ENCODE measurements at places on chromosomes 12 and 14.
A peak's percentile ranks its signal among the peaks of the same experiment; 100 is the strongest.

- DNase-seq = no peak
Measured at GRCh38 chr14:23347406-23348296, 5.0 kb downstream of the SLC22A17 start.

- no peak for DNase-seq
Measured at GRCh38 chr12:5492562-5492961, 60.7 kb downstream of the NTF3 start.

GRCh38 chr12:55972042-55972441 is 1.8 kb upstream of the RAB5B start:
- no peak for DNase-seq

DNA sequence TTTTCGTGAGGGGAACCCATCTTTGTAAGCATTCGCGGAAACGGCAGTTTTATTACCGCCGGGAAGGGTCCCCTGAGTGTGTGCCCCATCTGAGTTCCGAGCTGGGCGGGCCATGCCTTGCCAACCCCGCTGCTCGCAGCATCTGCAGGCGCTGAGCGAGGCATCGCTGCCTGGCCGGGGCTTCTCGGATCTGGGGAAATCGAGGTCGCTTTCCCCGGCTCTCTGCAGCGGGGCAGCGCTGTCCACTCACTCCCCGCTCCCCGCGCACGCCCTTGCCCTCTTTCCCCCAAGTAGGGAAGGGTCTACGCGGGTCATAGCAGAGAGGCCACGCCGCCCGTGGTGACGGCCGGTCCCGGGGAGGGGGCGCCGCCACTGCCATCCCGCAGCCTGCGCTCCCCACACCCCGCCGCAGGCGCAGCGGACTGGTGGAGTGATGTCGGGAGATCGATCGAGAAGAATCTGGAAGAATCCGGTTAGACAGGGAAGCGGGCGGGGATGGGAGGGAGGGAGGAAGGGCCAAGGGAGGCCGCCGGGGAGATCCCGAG is 507 bp upstream of the FKBP4 start:
- DNase-seq = peak; percentile 36

DNA sequence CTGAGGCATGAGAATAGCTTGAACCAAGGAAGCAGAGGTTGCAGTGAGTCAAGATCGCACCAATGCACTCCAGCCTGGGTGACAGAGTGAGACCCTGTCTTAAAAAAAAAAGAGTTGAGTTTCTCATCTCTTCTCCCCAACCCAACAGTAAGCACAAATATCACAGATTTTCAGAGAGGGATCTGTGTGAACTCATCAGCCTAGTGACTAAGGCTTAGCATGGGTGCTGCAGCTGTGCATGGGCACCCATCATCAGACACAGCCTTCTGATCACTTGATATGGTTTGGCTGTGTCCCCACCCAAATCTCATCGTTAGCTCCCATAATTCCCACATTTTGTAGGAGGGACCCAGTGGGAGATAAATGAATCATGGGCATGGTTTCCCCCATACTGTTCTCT is 298.9 kb downstream of the PCNX1 start:
- DNase-seq = no peak

- no peak for DNase-seq
Measured at GRCh38 chr12:109621211-109621694, 47.7 kb downstream of the MVK start.

DNA sequence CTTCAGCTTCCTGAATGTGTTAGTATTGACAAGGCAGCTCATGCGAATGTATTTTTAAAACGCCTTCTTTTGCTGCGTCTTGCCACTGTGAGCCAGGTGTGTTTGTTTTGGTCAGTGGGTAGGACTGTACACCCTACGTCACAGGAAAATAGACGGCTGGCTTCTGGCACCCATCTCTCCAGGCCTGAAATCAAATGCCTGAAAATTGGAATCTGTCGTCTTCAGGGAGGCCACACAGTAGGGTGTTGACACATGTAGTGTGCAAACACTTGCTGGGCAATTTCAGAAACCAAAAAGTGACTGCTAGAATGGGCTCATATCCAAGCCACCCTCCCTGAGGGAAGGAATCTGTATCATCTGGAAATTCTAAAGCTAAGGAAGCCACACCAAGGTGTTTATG is 209.3 kb downstream of the TTC8 start:
- DNase-seq = no peak

DNA sequence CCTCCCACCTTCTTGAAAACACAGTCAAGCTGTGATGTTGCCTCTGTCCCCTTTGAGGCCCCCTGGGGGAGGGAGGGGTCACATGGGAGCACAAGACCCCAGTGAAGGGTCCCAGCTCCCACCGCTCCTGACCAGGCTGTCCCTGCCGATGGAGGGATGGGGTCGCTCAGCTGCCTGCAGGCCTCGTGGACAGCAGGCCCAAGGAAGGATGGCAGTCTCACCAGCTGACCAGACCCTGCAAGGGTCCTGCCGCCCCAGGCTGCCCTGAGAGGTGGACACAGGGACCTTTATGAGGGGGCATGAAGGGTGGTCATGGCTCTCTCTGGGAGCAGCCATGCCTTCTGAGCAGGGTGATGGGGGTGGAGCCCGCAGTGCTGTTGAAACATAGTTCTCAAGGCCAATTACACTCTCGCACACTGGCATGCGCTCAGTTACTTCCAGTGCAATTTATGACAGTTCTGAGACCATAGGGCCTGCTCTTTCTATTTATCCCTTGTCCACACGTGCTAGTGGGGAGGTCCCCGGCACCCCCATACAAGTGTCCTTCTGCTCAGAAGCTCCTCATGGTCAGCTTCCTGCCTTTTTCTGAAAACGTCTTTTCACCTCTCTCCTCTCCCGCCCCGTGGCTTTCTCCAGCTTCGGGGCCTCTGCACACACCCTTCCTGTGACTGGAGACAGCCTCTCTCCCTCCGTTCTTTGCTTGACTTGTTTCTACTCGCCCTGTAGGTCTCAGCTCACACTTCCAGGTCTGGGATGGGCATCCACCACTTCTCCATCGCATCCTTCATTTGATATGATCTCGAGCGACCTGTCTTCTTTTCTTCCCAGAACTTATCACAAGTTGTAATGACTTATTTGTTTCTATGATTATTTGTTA is 313.1 kb downstream of the ADGRD1 start:
- no peak for DNase-seq

- DNase-seq = no peak
Measured at GRCh38 chr14:20440882-20441281, 4.9 kb upstream of the KLHL33 start.

GRCh38 chr12:3145033-3145432 is 67.9 kb downstream of the TSPAN9 start:
- no peak for DNase-seq

DNA sequence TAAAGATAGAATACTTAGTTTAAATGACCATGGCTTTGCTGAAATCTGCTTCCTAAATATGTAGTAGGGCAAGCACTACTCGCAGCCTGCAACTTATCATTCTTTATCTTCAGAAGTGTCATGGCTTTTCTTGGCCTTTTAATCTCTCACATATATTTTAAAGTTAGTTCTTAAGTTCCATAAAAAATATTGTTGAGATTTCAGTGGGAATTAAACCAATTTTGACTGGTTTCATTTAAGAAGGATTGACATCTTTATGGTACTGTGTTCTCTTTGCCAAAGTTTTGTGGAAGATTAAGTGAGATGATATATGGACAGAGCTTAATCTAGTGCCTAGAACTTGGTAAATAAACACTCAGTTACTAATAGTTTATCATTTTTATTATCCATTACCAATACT is 56.7 kb downstream of the KIAA0586 start:
- no peak for DNase-seq

DNA sequence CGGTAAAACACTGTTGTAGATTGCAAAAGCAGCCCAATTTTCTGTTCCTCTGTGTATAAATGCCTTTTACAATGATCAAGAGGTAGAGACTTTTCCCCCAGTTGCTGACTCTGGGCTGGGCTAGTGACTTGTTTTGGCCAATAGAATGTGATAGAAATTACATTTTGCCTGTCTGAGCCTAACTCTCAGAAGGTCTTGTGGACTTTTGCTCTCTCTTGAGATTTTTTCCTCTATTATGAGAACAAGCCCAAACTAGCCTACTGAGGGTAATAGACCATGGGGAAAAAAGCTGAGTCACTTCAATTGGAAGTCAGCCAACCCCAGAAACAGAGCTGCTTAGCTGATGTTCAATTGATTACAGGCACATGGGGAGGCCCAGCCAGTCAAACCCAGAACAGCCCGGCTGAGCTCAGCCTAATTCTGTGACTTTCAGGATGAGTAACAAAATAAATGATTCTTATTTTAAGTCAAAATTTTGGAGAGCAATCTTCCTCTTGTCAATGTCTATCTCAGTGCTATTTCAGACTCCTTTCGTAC is 61.4 kb downstream of the MYF5 start:
- no peak for DNase-seq

- no peak for DNase-seq
Measured at GRCh38 chr14:24986206-24986893, 63.6 kb downstream of the STXBP6 start.

DNA sequence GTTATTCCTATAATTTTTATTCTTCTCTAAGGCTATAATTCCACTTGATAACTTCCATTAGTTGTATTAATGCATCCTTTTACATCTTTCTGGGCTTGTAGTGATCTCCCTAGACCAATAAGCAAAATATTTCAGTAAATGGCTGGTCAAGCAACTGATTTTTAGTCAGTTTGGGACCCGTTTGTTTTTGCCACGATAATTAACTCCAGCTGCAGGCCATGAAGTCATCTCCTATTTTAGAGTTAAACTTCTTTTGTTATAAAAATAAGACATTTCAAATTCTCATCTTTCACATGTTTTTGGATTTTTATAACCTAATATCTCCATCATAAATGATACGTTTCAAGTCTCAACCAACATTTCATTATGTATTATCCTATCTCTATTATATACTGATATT is 49.4 kb downstream of the MAGOHB start:
- DNase-seq = no peak

DNA sequence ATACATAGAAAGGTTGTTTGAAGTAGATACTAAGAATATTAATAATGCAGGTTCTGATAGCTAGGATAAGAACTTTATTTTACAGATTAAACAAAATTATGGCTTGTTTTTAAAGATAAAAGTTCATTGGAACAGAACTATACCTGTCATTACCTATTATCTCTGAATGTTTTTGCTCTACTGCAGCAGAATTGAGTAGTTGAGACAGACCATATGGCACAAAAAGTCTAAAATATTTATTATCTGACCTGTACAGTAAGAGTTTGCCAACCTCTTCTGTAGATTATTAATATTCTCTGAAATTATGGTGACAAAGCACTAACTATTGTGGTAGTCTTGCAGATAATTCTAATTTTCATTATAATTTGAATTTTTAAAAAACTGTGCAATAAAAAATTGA is 829.1 kb upstream of the MGAT4C start:
- DNase-seq = no peak

- DNase-seq = no peak
Measured at GRCh38 chr12:125944446-125944845, 879.2 kb downstream of the AACS start.

DNA sequence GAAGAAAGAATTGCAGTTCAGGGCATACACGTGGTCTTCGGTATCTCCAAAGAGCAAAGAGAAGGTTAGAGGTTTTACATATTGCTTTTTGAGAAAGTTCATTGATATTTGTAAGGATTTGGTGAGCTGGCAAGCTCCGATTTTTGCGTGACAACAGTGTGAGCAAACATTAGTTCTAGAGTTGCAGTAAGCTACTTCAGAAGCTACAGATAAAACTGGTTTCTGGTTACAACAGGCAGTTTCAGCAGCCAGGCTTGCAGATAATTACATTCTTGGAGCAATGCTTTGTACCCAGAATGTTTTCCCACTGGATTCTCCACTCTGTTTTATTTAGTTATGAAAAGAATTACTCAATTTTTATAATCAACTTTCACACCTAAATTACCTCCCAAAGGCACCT is 28.2 kb downstream of the KLRK1 start:
- no peak for DNase-seq

- DNase-seq = no peak
Measured at GRCh38 chr14:78075033-78075432, 95.1 kb upstream of the NRXN3 start.

DNA sequence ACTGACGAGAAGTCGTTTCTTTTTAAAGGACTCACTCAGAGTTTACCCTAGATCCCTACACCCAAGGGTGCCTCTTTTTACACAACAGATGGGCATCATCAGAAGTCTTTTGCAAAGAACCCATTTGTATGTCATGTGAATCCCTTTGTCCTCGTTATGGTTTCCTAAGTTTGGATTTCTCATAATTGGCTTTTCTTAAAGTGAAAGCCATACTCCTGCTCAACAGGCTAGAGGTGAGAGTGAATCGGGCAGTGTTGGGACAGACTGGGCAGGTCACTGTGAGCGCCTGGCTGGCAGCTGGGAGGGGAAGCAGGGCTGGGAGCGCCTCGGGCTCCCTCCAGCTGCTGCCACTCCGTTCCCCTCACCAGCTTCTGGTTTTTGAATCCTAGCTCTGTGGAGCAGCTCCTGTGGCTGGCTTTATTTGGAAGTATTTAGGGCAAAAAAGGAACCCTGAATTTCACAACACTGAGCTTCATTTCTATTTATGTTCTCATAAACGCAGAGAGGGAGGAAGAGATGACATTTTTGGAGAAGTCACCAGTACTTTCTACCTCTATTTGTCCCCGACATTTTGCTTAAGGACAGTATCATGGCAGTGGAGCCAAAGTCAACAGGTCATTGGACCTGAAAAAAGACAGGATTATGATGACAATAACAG is 63.8 kb upstream of the ACTN1 start:
- DNase-seq = no peak

- no peak for DNase-seq
Measured at GRCh38 chr12:65878540-65878939, 54.3 kb downstream of the HMGA2 start.

GRCh38 chr12:89278862-89279261 is 73.4 kb downstream of the DUSP6 start:
- no peak for DNase-seq

DNA sequence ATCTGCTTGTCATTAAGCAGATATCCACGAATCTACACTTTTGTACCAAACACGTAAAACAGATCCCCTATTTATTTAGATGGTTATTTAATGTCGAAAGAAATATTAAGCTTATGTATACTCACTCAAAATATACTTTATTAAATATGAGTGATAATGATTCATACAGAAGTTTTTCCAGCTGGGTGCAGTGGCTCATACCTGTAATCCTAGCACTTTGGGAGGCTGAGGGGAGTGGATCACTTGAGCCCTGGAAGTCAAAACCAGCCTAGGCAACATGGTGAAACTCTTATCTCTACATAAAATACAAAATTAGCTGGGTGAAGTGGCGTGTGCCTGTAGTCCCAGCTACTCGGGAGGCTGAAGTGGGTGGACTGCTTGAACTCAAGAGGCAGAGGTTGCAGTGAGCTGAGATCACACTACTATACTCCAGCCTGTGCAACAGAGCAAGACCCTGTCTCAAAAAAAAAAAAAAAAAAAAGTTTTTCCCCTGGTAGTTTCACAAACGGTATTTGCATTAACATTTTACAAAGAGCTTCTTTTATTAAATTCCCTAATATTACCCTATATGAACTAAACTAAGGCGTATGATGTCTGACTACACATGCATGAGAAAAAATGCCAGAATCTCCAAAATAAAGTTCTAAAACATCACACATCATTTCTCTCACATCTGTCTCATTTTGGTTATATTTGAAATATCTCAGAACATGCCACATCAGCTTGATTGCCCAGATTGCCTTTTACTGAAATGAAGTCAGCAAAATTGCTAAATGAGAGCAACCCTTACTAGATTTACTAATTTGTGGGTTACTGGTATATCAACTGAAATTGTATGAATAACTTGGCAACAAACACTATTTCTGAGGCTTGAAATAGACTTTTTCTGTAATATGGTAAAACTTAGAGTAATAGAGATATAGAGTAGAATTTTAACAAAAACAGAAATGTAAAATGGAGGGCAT is 74.9 kb downstream of the PAWR start:
- no peak for DNase-seq

- no peak for DNase-seq
Measured at GRCh38 chr12:97921979-97922722, 459.5 kb downstream of the RMST start.

- no peak for DNase-seq
Measured at GRCh38 chr14:52619687-52620086, 67.1 kb downstream of the GPR137C start.

Measured in stimulated activated CD4-positive, alpha-beta T cell treated with anti-CD3 and anti-CD28 coated beads, Interleukin-4, amount 100 ng/mL, for 1 hour (primary cell).